Psoas muscle (tissue), 8 donors: ENCODE measurements at places on chromosomes 1 and 21.

DNA sequence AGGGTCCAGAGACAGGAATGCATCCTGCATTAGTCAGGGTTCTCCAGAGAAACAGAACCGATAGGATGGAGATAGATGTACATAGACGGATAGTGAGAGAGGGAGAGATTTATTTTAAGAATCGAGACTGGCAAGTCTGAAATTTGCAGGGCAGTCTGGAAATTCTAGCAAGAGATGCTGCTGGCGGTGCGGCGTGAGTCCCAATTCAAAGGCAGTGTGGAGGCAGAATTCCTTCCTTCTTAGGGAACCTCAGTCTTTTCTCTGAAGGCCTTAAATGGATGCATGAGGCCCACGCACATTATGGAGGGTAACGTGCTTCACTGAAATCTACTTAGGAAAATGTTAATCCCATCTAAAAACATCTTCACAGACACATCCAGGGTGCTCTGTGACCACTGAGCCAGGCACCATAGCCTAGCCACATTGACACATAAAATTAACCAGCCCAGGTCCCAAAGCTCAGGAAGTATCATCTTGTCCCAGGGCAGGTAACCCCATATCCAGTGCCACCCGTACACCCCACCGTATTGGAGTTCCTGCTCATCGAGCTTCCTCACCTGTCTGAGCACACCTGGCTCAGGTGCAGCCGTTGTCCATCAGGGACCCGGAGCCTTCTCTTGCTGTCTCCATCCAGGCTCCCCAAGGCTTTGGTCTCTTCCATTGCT, 9.7 kb upstream of the PKNOX1 start:
- no peak for DNase-seq

- DNase-seq: no peak
Observed at GRCh38 chr1:234858722-234859121, 248.7 kb upstream of the IRF2BP2 start.

GRCh38 chr1:96049759-96050409, 671.7 kb upstream of the PTBP2 start:
- no peak for DNase-seq

GRCh38 chr1:24299901-24300300, 19.3 kb upstream of the GRHL3 start:
- DNase-seq: no peak

GRCh38 chr1:35727434-35728040, 8.9 kb upstream of the C1orf216 start:
- no peak for DNase-seq

DNA sequence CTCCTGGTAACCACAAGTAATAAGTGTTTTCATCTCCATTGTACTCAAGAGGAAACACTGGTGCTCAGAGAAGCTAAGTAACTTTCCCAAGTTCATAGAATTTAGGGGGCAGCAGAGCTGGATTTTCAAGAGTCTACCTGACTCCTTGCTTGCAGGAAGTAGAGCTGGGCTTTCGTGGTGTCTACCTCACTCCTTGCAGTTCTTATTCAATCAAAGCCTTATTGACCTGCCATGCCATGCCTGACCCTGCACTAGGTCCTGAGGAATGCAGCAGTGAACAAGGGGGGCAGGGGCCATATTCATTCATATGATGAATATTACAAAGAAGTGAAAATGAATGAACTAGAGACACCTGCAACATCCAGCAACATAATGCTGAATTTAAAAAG, 93.3 kb downstream of the GLIS1 start:
- no peak for DNase-seq
